ENCODE measurements at places on chromosomes 12 and 14.

GRCh38 chr12:12995088-12995487, 5.0 kb downstream of the HEBP1 start:
- DNase-seq: no peak

- DNase-seq: no peak
Measured at GRCh38 chr12:48917857-48918537, 7.3 kb downstream of the FKBP11 start.

DNA sequence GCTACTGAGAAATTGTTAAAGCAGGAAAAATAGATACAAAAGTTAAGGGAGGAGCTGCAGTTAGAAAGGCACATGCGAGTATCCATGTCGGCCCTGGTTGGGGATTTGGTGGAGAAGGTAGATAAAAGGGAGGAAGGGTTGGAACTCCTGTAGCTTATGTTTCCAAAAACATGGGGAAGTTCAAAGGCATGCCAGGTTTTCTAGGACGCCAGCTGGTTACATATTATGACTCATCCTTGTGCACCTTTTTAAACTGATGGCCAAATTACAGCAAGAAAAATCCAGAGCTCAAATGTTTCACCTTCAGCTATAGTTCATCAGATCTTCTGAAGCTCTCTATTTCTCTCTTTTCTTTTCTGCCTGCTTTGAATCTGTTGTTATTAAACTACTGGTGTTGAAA, 13.2 kb upstream of the MAP4K5 start:
- no peak for DNase-seq

DNA sequence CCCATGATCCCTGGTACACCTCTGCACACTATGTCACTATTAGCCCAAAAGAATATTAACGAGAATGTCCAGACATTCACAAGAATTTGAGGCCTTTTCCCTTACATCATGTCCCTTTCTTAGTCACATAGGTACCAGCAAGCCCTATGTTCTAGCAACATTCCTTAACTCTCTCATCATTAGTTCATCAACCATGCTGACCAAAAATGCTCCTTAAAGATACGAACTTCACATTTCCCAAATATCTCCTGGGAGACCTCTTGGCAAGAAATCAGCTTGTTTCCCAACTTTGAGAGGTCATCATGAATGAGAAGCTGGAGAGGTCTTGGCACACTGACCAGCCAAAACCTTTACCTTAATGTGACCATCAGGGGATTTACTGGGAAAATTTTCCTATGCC, 4.6 kb downstream of the SALL2 start:
- DNase-seq: no peak

GRCh38 chr12:20004952-20005351, 363.4 kb upstream of the PDE3A start:
- DNase-seq: no peak

DNA sequence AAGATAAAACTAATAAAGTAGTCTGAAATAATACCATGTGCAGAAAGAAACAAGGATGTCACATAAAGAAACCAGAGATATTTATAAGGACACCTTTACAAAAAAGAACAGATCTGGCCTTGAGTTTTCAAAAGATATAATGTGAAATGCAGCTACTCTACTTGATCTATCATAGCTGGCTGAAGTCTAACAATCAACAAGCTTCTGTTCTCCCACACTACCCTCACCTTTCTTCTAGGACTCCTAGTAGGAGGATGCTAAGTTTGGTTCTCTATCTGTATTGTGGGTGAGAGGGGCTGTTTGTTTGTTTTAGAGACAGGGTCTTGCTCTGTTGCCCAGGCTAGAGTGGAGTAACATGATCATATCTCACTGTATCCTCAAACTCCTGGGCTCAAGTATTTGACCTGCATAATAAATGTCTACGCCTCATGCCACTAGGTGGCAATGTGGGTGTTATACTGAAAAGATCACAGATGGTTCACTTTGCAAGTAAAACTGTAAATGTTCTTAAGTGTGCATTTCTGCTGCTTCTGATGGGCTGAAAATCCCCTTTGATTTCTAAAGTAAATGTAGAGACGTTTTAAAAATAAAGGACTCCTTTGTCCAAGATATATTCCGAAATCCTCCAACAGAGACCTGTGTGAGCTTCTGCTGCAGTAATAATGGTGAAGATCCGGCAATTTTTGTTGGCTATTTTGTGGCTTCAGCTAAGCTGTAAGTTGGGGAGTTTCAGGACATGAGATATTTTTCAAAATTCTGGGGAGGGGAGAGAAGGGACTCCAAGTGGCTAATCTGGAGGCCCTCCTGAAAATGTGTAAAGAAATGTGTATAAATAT, 269.3 kb downstream of the DAD1 start:
- peak; percentile 60 for DNase-seq

GRCh38 chr12:27936196-27936595, 36.3 kb downstream of the PTHLH start:
- no peak for DNase-seq

DNA sequence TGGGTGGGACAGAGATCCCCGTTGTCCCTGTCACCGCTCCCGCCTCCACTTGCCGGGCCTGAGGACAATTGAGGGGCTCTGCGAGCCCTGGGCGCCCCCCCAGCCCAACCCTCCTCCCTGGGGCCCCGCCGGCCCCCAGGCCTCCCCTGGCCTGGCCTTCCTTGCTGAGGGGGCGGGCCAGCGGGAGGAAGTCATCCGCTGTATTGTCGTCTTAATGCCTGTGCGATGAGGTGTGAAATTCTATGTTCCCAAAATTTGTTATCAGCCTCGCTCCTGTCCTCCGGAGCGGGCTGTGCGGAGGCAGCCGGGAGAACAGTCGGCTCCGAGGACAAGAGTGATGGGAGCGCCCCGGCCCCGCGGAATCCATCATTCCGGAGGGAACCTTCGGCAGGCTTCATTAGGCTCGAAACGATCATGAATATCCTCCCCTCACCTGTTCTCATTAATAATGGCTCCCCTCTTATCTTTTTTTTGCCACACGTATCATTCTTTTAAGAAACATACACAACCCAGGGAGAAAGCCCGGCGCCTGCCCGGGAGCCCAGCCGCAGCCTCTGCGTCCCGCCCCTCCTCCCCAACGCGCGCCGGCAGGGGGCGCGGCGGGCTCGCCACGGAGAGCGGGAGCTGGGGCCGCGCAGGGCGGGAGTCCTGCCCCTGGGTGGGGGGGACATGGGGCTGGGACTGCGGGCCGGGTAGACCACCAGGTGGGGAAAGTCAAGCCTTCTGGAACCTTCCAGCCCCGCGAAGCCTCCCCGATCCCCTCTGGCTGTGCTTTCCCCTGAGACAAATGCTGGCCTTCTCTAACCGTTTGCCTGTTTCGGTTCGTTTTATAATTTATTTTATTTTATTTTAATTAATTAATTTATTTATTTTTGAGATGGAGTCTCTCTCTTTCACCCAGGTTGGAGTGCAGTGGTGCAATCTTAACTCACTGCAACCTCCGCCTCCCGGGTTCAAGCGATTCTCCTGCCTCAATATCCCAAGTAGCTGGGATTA, 17.1 kb upstream of the DLK1 start:
- DNase-seq: no peak

DNA sequence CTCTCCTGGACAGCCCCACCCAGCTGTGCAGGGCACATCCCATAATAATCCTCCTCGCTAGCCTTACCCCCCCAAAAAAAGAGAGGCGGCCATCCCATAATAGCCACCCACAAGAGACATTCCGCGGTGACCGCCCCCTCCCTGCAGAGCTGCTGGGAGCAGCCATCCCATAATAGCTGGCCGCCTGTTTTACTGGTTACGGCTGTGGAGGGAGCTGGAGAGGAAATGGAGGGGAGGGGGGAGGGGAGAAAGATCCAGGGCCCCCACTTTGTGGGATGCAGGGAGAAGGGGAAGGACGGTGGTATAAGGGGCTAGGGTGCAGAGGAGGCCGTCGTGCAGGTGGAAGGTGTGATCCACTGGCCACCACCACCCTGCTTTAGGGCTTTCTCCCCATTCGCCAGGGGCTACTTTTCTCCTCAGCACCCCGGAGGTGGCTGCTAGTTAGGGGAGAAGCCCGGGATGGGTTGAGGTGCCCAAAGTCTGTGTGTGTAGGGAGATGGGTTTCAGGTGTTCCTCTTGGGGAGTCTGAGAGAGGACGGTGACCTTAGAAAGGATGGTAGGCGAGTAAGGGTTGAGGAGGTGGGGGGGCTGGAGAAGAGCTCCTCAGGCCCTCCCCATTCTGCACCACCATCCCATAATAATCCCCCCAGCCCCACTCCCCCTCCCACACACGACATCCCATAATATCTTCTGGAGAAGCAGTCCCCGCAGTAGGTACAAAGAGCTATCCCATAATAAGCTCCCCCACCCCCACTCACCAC, 6.0 kb upstream of the CHD4 start:
- DNase-seq: peak; percentile 83

- DNase-seq: no peak
Measured at GRCh38 chr14:100569734-100570286, 17.4 kb downstream of the BEGAIN start.

- no peak for DNase-seq
Measured at GRCh38 chr12:112891093-112892024, 15.4 kb upstream of the OAS1 start.

GRCh38 chr12:18690653-18691052, 47.2 kb downstream of the PLCZ1 start:
- DNase-seq: no peak

- DNase-seq: no peak
Measured at GRCh38 chr14:77082356-77082755, 15.7 kb upstream of the CIPC start.

GRCh38 chr12:39692258-39692853, 72.8 kb upstream of the ABCD2 start:
- no peak for DNase-seq

- DNase-seq: no peak
Measured at GRCh38 chr12:20798554-20798953, 12.0 kb upstream of the SLCO1B3 start.

GRCh38 chr12:127035011-127035879, 1231.7 kb upstream of the TMEM132C start:
- DNase-seq: no peak

DNA sequence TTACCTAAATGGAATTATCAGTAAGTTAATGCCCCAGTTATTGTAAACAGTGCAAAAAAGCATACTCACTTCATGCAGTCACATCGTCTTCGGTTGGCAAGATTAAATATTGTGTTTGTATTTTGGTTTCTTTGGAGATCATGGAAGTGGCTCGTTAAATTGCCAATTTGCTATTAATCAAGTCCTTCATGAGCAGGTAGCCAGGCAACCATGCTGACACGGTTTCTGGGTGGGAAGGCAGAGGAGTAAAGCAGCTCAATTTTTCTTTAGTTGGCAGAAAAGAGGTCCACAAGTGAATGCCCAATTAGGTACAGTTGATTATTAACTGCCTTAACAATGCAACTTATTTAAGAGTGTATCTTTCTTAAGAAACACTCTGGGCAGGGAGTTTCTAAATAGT, 43.9 kb downstream of the PPP4R3A start:
- DNase-seq: peak; percentile 7

DNA sequence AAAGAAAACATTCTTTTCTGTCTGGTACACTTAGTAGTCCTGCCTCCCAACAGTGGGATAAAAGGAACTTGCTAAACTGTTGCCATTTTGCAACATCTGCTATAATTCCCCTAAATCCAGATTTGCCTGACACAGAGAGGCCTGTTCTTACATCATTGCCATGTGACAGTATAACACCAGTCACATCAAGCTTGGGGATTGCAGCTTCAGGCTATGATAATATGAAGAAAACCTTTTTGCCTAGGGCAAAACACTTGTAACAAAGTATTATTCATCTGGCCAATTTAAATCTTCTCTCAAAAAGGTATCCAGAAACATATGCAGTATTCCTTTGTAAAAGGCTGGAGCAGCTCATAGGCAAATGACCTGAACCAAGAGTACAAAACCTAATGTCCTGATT, 80.9 kb upstream of the OTX2 start:
- no peak for DNase-seq

GRCh38 chr14:77204459-77204771, 22.8 kb downstream of the TMEM63C start:
- DNase-seq: no peak

GRCh38 chr12:17278946-17279345, 673.0 kb upstream of the LMO3 start:
- no peak for DNase-seq

DNA sequence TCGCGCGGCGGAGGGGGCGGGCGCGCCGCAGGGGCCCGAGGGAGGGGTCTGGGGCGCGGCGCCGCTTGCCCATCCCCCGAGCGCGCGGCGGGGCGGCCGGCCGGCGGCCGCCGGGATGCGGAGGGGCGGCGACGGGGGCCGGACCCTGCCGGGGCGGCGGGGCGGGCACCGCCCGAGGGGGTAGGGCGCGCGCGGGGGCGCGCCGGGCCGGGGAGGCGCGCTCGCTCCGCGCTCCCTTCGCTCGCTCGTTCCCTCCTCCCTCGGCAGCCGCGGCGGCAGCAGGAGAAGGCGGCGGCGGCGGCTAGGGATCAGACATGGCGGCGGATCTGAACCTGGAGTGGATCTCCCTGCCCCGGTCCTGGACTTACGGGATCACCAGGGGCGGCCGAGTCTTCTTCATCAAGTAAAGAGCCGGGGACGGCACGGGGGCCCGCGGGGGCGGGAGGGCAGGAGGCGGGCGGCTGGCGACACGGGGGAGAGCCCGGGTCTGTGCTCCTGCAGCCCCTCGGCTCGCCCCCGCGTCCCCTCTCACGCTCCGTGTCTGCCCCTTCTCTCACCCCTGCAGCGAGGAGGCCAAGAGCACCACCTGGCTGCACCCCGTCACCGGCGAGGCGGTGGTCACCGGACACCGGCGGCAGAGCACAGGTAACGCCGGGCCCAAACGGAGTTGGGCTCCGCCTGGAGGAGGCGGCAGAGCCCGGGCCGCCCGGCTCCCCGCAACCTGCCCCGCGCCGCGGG, at the start of gene PLEKHA5:
Gene PLEKHA5 (plus strand): TSS at position 248 of the 738 bp plus-strand sequence. CDS start 67 bp downstream, at position 315.
- peak; percentile 55 for DNase-seq

DNA sequence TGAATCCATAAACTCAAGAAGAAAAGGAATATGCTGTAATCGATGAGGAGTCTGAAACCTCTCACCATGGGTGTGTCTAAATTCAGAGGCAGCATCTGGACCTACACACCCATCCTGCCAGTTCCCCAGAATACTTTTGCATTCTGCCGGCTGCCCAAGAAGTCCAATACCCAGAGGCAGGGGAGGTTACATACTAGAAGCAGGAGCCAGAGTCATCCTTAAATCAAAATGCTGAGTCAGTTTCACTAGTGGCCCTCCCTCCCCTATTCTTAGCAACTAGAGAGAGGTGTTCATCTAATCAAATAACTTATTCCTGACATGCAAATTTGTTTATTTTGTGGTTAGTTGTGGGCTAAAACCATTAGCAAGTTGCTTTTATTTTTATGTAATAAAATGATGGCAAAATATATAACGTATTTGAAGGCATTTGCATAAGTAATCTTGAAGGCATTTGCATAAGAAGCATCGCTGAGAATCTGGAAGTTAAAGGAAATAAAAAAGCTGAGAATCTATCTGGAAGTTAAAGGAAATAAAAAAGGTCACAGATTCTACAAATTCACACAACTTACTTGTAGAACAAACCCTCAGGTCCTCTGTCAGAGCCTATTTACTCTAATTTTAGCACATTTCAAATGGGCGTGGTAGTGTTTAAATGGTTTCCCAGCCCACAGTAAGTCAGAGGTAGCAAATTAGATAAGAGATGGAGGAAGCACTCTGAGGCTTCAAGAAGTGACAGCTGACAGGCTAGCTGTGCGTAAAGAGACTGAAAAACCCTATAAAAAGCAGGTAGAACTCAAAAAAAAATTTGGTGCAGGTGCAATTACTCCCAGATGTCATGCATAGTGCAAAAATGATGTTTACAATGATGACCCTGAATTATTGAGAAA, 7.8 kb downstream of the BHLHE41 start:
- DNase-seq: no peak

Measured in right renal pelvis (tissue), 4 donors.